Pulmonary artery endothelial cell (primary cell): ENCODE measurements at places on chromosomes 5 and 9. TPM values are rescaled to one million over a fixed set of nuclear protein-coding genes. Genes with fewer than 3 reads are reported as not detected.

The CAVIN4 gene
- total RNA-seq, result 1.1 and 1.4 TPM in 2 replicates

The FAT2 gene
- under 0.01 and 0.14 TPM in 2 replicates for total RNA-seq

DNA sequence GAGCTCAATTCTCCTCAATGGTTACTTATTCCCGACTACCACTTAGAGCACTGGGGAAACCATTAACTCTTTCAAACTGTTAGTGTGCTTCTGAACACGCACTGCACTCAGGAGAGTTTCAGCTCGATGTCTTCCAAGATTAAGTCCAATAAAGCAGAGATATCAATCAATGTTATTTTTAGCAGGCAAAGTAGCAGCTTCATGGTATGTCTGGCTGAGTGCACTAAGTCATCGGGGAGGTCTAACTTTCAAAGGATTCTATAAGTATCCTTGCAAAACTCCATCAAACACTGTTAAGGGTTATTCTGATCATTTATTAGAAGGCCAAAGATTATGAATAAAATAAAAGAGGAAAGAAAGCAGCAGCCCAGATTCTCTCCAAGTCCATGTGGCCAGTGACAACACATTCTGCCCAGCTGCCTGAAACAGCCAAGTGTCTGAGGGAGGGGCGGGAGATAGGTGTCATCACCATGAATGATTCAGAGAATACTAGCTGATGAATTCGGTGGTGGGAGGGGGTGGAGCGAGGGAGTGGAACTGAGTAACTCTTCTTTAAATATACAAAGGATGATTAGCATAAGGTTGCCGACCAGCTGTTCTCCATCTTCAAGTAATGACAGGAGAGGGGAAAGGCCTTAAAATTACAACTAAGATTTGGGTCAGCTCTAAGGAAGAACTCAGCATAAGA lies 21.3 kb downstream of the NREP start:
- no peak for DNase-seq

- DNase-seq, result no peak
Measured at GRCh38 chr9:113221800-113222481, 597 bp downstream of the SLC31A1 start.

- no peak for DNase-seq
Measured at GRCh38 chr9:135962696-135963307, 1.6 kb upstream of the UBAC1 start.
